ENCODE measurements at places on chromosomes 7 and 10.

GRCh38 chr7:17275749-17276671, 22.4 kb upstream of the AHR start:
- no peak for DNase-seq

DNA sequence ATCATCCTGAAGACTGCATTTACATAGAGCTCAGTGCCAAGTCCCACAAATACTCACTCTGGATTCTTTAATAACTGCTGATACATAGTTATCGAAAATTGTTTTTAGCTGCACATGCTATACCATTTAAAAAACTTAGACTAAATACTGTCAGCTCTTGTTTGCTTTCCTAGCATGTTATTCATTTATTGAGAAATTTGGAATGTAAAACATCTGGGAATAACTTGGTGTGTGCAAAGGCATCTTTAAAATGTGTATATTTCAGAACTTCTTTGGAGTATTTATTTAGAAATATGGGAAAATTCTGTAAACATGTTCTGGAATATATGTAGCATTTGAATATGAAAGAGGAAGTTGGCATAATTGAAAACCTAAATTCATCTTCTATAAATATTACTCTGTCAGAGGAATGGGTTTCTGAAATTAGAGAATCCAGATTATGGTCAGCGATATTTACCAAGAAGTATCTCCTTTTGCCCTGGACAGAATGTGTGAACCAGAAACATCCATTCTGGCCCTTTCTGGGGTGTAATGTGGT, 119.7 kb downstream of the ARID5B start:
- no peak for DNase-seq

DNA sequence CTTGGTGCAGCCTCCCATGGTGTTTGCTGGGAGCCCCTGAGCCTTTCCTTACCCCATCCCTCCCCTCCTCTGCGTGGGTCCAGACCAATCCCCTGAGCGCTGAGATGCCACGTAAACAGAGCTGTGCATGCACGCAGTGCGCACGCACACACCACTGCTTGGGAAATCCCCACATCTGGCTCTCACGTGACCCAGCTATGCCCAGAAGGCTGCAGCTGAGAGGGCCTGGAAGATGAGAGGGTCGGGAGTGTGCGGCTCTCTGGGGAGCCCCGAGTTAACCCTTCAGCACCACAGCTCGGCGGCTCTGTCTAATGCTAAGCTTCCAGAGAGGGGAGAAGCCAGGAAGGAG, 177.2 kb downstream of the SH3PXD2A start:
- DNase-seq, result peak; percentile 84

GRCh38 chr7:143884969-143885559, 16.9 kb downstream of the TCAF1 start:
- DNase-seq, result peak; percentile 89

GRCh38 chr7:121054925-121055324, 66.4 kb downstream of the CPED1 start:
- DNase-seq, result no peak

GRCh38 chr10:26821699-26822570, 38.8 kb downstream of the ABI1 start:
- DNase-seq, result no peak

DNA sequence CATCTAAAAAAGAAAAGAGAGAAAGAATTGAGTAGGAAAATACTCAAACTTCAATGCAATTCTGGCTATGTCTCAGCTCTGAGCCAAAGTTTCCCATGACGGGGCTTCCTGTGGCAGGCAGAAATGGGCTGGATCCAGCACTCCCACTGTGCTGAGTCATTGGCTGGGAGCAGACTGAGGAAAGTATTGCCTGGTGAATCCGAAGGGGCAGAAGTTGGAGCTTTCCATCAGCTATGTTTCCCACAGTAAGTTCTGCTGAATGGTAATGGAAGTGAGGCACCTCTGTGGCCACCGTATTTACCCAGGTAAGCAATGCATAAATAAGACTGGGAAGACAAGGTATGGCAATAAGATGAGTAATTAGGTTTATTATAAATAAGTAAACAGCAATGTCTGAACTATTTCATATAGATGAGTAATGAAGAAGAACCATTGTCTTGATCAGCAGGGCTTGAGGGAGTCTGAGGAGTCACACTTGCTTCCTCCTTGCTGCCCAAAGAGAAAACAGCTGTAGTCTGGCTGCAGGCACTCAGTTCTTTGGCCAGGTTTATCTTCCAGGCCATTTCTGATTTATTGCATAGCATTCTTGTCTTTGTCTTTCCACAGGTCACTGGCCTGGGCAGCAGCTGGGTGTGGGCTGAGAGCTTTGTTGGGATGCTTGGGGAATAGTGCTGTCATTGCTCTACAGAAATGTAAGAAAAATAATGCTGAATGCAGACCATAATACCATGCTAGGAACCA, 255.3 kb downstream of the DNAJB9 start:
- no peak for DNase-seq

DNA sequence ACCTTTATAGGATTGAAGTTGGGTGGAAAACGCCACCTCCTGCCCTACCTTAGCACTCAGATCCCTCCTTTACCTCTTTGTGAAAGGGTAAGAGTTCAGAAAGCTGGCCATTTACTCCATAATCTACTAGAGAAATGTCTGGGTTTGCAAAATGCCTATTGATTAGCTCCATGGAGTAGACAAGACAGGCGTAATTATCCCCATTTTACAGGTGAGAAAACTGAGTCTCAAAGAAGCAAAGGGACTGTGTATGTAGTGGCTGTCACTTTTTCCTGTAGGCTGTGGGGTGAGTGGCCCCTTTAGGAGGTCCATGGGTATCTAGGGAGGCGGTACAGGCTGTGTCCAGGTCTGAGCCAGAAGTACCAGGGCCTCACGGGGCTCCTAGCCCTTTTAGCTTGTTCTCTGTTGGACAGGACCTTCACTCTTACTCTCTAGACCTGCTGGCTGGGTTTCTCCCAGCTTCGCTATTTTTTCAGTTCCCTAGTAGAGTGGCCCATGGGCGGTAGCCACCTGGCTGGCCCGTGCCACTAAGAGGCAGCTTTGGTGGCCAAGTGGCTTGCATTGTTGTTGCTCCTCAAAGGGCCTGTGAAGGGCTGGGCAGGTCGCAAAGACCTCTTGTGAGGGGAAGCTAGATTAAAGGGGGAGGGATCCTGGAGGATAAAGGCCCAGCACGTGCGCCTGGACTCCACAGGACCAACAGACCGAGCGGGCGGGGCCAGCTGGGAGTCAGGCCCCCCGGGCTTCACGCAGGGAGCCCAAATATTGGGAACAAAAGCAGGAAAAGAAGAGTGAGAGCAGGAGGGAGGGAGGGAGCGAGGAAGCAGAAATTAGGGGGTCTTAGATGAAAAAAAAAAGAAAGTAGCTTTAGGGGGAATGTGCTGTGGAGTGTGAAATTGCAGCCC, 4.7 kb upstream of the PAX2 start:
- DNase-seq, result no peak

DNA sequence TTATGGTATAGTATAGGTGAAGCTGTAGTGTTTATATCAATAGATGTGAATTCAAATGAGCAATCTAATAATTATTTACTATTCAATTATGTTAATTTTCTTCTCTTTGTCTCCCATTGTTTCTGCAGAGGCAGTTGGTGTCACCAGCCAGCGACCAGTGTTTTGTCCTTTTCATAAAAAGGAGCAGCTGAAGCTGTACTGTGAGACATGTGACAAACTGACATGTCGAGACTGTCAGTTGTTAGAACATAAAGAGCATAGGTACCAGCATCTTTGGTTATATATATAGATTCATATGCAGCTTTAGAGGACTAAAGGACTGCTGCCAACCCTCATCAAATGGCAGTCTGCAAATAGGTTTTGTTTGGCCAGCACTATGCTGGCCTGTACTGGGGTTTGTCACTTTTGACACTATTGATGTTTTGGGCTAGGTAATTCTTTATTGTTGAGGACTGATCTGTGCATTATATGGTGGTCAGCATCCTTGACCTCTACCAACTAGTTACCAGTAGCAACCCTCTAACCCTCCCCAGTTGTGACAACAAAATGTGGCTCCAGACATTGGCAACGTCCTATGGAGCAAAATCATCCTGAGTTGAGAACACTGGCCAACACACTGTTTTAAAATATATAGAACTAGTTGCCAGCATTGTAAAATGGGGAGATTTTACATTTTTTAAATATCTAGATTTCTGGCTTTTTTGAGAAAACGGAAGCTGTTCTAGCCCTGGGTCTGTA, 59.2 kb downstream of the TRIM24 start:
- DNase-seq, result no peak

- no peak for DNase-seq
These were observed 76.9 kb upstream of the KMT2C start for GRCh38 chr7:152512706-152513105.

GRCh38 chr7:111409714-111410422, 152.4 kb downstream of the IMMP2L start:
- no peak for DNase-seq

GRCh38 chr7:74707238-74707637, 49.7 kb downstream of the GTF2I start:
- DNase-seq, result no peak

GRCh38 chr7:76224695-76225094, 23.0 kb downstream of the SRRM3 start:
- DNase-seq, result no peak

DNA sequence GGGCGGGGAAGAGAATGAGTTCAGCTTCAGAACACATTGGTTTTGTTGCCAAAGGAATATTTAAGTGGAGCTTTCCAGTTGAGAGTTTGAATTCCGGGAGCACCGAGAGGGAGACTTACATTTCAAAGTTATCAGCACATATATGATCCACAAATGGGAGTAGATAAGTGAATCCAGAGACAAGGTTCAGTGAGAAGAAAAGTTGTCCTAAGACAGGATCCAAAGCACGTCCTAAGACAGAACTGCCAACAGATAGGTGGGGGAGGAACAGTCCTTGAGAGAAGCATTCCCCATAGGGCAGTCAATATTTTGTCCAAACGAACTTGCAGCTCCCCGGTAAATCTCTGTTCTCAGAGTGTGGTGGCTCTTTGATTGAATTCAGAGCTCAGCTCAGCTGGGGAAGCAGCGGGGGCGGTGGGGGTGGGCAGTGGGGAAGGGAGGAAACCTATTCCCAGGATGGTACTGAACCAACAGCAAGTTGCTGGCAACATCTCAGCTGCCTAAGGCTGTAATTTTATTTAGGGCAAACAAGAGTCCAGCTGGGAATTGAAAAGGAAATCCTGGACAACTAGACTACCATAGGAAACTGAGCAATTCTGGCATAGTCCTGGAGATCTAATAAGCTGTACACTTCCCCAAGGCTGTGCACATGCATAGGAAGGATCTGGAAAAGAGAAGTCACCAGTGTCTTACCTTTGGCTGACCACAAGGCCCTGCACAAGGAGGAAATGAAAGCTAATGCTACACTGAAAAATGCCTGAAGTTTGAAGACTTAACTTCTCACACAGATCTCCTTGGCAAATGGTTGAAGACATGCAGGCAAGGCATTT, 94.2 kb upstream of the CXCL12 start:
- DNase-seq, result no peak

DNA sequence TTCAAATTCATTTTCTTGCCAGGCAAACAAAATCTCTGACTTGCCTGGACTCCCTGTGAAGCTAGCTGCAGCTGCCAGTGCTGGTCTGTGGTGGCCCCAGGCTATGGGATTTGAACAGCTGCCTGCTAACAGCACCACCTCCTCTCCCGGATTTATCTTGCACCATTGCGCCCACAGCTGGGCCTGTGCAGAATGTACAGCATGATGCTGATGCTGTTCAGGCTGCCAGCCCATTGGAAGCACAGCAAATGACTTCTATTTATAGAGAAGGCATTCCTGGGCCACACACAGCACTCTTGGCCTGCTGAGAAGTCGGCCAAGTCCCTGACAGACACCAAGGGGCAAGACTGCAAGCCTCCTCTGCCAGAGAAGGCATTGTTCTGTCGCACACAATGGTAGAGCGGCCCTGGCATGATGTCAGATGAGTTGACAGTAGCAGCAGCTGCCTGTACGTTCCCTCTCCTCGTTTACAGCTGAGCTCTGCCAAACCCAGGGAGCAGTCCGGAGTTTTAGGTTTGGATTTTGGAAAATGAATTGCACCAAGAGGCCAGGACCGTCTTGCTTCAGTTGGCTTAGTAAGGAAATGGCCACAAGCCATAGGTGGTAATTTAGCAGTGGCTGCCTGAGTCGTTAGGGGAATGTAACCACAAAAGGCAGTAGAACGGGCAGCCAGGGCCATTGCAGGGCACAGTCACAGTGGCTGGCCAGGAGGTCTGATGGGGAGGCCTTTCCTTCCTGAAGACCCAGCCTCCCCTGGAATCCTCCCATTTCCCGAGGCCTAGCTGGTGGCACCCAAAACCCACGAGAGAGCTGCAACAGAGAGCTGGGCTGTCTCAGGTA, 38.5 kb downstream of the MTURN start:
- peak; percentile 57 for DNase-seq

DNA sequence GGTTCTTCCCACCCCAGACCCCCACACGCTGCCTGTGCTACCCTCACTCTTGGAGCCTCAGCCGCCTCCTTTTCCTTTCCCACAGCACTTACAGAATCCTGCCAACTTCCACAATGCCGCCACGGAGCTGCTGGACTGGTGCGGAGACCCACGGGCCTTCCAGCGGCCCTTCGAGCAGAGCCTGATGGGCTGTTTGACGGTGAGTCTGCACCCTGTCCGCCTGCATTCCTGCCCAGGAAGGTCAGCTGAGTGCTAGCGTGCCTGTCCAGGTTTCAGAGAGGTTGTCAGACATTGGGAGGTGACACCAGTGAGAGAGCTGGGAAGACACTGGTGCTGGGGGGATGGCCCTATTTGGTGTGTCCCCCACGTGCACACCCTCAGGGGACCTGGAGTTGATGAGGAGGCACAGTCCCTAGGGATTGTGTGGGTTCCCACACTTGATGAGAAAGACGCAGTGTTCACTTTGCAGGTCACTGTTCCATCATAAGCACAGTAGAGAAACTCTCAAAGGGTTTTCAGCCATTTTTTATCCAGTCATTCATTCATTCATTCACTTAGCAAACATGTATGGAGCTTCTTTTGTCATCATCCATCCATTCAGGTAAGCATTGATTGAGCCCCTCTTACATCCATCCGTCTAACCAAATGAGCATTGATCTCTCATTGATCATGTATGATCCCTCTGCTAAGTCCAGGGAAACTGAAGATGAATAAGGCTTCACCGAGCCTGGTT, 138.9 kb upstream of the PPIF start:
- no peak for DNase-seq

DNA sequence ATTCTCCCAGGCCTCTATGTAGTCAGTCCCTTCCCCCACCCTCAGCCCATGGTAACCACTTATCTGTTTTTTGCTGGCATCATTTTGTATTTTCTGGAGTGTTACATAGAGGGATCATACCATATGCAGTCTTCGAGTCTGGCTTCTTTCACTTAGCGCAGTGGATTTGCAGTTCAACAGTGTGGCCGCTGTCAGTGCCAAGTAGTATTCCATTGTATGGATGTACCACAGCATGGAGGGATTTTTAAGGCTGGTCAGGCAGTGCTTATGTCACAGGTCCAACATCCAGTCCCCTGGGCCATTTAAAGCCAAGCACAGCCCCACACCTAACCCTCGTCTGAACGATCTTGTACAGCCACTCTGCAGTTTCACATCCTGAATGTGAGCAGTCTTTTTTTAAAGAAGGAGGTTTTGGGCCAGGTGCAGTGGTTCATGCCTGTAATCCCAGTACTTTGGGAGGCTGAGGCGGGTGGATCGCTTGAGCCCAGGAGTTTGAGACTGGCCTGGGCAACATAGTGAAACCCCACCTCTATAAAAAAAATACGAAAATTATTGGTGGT, 121.8 kb downstream of the CUX1 start:
- no peak for DNase-seq

- no peak for DNase-seq
These were observed 45.0 kb downstream of the VWDE start for GRCh38 chr7:12358694-12359093.

- no peak for DNase-seq
These were observed 99.2 kb upstream of the MALRD1 start for GRCh38 chr10:18949391-18949790.
